ENCODE measurements at places on chromosomes 5 and 9.
A peak's percentile ranks its signal among the peaks of the same experiment; 100 is the strongest.

DNA sequence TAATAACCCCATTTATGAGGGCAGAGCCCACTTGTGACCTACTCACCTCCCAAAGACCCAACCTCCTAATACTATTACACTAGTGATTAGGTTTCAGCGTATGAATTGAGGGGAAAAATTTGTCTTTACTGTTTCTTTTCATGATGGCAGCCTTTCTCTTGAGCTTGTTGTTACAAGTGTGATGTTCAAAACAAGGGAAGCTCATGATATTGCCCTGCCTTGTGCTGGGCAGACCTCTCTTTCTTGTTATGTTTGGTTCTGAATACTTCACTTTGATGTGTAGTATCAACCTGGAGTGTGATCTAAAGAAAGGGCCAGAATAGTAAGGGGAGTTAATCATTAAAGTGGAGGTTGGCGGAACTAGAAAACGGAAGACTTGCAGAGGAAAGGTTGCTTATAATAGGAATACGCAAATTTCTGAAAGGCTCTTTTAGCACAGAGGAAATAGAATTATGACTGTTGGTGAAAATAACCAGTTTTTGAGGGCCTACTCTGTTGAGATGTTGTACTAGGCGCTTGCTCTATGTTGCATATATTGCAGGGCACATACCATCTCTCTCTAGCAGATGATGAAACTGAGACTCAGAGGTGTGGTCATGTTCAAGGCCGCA is 68.2 kb downstream of the MELK start:
- no peak for DNase-seq

- DNase-seq = no peak
Measured at GRCh38 chr5:50856401-50857119, 190.1 kb downstream of the PARP8 start.

GRCh38 chr9:134505032-134505431 is 136.6 kb upstream of the COL5A1 start:
- no peak for DNase-seq

DNA sequence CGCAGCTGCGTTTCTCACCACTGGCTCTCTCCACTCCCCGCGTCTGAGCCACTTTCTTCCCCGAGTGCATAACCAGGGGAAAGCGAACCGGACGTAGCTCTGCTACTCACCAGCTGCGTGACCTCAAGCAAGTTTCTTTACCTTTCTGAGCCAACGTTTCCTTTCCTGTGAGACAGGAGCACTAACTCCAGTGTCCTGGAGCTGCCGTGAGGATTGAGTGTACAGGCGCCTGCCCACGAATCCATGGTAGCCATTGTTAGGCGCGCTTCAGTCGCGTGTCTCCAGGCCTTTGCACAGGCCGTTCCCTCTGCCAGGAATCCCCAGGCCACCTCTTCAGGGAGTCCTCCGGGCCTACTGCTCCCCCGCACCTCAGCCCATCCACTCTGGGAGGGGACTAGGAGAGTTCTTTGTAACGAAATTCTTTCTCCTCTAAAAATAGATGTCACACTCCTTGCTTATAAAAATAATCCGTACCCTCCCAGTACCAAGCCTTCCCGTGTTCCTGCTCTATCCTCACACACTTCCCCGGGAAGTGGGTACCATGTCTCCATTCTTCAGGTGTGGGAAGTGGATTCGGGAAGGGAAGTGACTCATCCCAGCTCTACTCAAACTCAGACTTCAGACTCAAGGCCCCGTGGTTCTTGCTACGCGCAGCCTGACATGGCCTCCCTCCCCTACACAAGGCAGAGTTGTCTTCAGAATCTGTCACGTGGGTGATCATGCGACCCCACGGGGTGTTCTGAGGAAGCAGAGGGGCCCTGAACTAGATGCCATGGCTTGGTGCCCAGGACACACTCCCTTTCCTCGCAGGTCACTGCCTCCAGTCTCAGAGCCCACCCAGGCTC is 16.1 kb upstream of the CRB2 start:
- DNase-seq = peak; percentile 8

DNA sequence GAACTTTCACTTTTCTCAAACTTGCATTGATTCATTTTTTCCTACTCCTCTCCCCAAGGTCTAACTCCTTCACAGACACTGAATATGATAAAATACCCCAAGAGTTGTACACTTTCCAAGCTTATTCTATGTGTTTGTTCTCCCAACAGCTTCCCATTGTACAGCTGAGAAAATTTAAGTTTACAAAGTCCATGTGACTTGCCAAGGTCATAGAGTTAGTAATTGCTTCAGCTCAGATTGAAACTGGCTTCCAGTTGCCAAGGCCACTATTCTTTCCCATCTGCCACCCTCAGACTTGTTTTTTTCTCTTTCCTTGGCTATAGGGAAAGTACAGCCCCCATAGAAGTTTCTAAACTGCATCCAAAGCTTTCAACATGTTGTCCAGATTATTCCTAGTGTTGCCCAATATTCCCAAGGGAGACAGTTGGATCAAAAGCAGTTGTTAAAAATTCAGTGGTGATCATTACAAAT is 34.8 kb downstream of the TNFSF8 start:
- no peak for DNase-seq

DNA sequence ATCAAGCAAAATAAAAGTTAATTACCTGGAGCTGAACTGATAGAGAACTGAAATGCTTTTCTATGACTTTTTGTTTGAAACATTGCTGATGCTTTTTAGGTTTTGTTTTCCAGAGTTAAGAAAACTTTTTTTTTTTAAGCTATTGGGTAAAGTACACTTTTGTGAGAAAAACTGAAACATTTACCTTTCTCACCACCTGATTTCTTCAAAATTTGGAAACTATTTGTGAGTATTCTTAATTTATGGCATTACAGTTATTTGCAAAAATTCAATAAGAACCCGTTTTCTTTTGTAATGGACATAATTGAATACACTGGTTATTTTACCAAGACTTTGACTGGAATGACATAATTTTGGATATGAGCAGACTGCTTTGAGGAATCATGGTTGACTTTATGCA is 6.6 kb downstream of the C9orf153 start:
- no peak for DNase-seq
